CD4-positive, alpha-beta T cell treated with Interleukin-1 beta for 1 hour (primary cell): ENCODE measurements at places on chromosomes 11 and 22.

GRCh38 chr11:2741377-2742131, 41.8 kb upstream of the KCNQ1OT1 start:
- no peak for DNase-seq

DNA sequence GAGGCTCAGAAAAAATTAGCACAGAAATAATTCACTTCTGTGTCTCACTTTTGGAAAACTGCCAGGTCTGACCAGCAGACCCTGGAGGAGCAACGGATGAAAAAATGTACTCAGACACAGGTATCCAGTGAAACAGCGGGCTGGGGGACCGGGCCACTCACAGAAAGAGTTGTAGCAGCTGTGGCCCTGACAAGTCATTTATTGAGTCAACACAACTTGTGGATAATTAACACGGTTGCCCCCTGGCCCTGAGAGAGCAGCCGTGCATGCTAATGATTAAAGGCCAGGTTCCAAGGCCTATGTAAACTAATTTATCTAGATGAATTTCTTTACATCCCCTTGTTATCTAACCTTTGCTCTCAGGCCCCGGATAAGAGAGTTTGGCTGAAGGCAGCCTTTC, 131.3 kb downstream of the AASDHPPT start:
- DNase-seq: no peak

- DNase-seq: no peak
Measured at GRCh38 chr22:19065298-19065859, 56.8 kb downstream of the DGCR2 start.

- no peak for DNase-seq
Measured at GRCh38 chr11:76763573-76764346, 19.4 kb upstream of the TSKU start.

GRCh38 chr11:17605651-17606122, 58.6 kb downstream of the OTOG start:
- DNase-seq: no peak

- peak; percentile 59 for DNase-seq
Measured at GRCh38 chr11:10303558-10304363, 1.1 kb upstream of the ADM start.

- DNase-seq: no peak
Measured at GRCh38 chr11:69218271-69218682, 62.5 kb downstream of the SMIM38 start.

DNA sequence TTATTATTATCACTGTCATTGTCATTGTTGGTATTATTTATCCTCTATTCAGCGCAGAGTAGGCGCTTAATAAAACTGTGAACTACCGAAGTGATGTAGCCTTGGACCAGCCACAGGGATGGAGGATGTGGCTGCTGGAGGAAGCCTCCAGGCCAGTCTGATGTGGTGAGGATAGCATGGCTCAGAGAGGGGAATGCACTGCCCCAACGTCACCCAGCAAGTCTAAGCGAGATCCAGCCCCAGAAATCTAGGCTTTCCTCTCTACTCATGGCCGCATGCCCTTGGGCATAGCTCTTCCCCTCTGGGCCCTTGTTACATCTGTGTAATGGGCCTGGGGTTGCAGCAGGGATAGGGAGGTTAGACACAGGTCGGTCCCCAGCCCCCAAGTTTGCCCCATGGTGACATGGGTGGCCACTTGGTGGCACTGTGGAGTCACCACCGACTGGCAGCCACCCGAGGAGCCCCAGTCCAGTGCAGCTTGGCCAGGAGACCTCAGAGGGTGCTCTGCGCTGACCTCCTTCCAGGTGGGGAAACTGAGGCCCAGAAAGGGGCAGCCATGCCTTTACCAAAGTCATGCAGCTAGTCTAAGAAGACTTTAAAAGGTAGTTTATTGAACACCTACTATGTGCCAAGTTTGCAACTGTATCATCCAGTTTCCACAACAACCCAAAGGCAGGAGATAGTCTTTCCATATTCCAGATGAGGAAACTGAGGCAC, 395.7 kb downstream of the MN1 start:
- DNase-seq: no peak

DNA sequence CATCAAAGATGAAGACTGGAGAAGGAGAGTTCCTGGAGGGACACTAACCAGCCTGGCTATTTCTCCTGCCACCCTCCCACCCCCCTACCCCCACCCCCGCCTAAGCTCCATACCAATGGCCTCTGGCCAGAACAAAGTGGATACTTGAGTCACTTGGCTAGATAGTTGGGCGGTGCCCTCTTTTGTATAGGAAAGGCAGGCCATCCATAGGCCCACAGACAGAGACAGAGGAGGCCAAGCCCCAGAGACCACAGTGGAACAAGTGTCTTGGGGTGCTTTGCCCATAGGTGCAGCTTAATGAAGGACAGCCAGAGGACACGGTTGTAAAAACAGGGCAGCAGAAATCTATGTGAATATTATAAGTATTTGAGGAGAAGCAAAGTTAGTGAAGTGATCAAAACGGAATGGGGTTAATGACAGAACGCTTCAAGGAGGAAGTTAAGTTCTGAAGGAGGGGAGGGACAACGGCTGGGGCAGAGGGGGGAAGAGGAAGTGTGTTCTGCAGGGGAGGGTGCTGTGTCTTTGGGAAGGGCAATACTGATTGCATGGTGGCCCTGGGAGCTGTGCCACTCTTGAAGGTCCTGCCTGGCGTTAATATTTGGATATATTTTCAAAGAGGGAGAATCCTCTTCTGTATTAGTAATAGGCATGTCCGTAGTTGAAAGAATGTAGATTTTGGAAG, 32.7 kb downstream of the FLI1 start:
- peak; percentile 68 for DNase-seq

GRCh38 chr11:74037309-74037708, 28.4 kb upstream of the UCP3 start:
- DNase-seq: no peak

- no peak for DNase-seq
Measured at GRCh38 chr11:133797554-133797953, 47.8 kb downstream of the SPATA19 start.

DNA sequence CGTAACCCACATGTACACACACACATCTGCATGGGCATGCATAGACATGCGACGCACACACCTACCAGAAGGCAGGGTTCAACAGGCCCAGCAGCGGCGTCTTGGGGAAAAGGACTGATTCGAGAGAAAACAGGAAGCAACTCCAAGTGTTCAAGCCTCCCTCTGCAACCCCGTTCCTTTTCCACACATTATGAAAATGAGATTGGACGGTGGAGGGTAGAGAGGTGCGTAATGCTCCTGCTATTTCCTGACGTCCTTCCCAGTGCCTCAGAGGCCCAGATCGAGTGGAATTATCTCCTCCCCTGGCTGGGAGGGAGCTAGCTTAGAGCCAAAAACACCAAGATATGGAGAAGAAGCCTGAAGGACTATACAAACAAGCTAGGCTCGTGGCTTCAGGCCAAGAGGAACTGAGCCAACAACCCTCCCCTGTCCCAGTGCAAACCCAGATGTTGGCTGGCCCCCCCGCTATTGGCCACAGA, 289.2 kb downstream of the MN1 start:
- DNase-seq: no peak

- no peak for DNase-seq
Measured at GRCh38 chr11:87290304-87290922, 252.7 kb downstream of the TMEM135 start.

DNA sequence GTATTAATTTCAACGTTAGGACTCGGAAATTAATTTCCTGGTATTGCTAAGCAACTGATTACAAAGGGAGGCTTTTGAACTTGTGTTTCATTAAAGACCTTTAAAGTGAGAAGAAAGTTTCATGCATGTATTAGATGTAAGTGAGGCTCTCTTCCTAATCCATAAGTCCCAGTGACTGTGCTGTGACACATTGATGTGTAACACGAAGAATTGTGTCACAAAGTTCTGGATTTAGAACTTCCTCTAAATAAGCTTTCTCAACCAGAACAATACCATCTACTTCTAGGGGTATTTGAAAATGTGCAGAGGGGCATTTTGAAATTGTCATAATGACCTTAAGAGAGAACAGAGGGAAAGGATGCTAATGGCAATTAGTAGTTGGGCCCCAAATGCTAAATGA, 14.4 kb downstream of the DCUN1D5 start:
- DNase-seq: no peak

- no peak for DNase-seq
Measured at GRCh38 chr22:30332551-30332950, 5.8 kb upstream of the TBC1D10A start.

GRCh38 chr11:126024123-126024522, 38.5 kb downstream of the CDON start:
- DNase-seq: no peak

GRCh38 chr11:1564535-1565172, 7.4 kb downstream of the DUSP8 start:
- DNase-seq: no peak

- DNase-seq: no peak
Measured at GRCh38 chr22:37197451-37198257, 9.6 kb upstream of the C1QTNF6 start.

- DNase-seq: no peak
Measured at GRCh38 chr22:45942787-45943493, 34.0 kb downstream of the WNT7B start.

DNA sequence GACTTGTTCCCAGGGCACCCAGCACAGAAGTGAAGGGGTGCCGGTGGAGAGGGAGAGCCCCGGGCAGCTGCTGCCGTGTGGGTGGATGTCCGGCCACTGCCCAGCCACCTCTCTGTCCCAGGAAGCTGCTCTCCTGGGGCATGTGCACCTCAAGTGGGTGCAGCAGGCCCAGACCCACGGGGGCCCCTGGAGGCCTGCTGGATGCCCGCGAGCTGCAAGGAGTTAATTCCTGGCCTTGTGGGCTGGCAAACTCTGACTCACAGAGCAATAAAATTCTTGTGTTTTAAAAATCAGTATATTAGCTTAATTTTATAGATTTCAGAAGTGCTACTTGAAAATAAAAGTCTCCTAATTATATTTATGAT, 37.4 kb upstream of the KCNQ1OT1 start:
- DNase-seq: no peak

- no peak for DNase-seq
Measured at GRCh38 chr11:80841675-80842074, 1400.8 kb upstream of the TENM4 start.

DNA sequence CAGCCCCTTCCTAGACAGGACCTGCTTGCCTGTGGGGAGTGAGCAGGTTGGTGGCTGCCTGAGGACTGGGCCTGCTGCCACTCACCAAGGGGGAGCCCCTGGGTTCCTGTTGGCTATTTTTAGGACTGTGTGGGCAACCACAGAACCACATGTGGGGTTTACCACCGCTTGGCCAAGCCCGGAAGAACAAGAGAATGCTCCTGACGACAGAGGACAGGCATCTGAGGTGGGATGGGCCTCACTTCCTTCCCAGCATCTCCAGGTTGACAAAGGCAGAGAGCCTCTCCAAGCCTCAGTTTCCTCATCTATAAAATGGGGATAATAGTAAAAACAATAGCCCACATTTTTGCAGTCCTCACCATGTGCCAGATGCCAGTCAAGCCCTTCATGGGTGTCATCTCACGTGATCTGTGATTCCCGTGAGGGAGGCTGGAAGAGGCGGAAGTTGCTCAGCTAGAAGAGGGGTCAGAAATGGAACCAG, 43.6 kb downstream of the LRRC32 start:
- DNase-seq: peak; percentile 45

- no peak for DNase-seq
Measured at GRCh38 chr22:43213051-43213450, 26.1 kb upstream of the TTLL12 start.

GRCh38 chr11:110808248-110808647, 96.0 kb upstream of the ARHGAP20 start:
- no peak for DNase-seq

- DNase-seq: no peak
Measured at GRCh38 chr11:118998388-118998717, 415 bp downstream of the CENATAC start.

GRCh38 chr11:34330653-34331052, 27.2 kb downstream of the ABTB2 start:
- DNase-seq: no peak

GRCh38 chr11:68942095-68942620, 38.5 kb downstream of the IGHMBP2 start:
- no peak for DNase-seq

DNA sequence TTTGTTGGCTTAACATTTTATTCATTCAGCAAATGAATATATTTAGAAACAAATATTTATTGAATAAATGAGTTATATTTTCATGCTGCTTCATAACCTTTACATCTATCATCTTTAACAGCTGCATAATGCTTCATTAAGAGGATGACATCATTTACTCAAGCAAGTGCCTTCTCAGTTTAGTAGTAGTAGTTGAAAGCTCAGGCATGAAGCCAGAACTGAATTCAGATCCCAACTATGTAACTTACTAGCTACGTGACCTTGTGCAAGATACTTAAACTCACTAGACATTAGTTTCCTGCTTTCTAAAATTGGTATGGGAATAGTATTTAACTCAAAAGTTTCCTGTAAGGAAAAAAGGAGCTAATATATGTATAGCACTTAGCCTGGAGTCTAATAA, 90.3 kb downstream of the TMPRSS5 start:
- DNase-seq: no peak

- DNase-seq: no peak
Measured at GRCh38 chr11:130815097-130815802, 101.0 kb downstream of the SNX19 start.

GRCh38 chr22:33054001-33054675, 4.0 kb downstream of the SYN3 start:
- DNase-seq: no peak

GRCh38 chr11:83819931-83820549, 533.9 kb upstream of the CCDC90B start:
- DNase-seq: no peak

DNA sequence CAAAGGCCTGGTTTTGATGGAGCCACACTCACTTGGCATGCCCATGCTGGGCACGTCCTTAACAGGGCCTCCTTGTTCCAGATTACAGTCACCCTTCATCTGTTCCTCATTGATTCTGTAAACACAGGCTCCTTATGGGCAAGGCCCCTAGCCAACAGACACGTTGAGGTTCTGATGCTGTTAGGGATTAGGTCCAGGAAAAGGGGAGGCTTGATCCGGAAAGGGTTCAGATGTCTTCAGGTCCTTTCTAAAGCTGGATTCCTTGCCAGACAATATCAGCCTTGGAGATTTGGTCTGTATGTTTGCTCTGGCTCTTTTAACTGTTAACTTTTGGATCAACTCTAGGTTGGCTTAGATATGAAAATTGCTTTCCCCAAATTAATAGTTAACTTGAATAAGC, 46.9 kb upstream of the PRSS23 start:
- no peak for DNase-seq

DNA sequence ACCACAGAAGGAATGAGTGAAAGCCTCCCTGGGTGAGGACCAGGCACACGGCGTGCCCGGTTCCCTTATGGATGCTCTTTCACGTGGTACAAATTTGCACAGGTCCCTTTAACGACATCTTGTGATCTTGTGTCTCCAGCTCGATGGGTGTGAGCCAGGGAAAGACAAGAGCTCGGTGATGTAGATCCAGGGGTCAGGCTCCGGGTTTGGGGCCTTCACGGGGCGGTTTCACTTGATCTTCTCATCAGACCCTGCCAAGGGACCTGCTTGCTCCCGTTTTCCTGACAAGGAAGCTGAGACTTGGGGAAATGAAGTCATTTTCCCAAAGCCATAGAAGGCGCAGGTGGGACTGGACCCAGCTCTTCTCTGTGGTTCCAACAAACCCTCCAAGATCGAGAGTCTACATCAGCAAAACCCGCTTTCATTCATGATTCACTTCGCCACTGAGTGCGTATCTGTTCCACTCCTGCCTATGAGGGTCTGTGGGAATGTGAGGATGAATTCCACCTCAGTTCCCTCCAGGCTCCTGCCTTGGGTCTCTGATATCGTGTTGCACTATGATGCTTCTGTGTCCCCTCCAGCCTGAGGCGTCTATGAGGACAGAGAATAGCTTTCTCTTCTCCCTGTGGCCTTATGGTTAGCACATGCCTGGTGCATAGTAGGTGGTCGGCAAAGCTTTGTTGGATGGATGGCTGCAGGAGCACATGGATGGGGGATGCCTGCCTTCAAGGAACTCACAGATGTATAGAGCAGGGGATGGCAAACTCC, 45.0 kb upstream of the ANO1 start:
- DNase-seq: no peak
